ENCODE measurements at places on chromosomes 5 and 9. TPM values are rescaled to one million over a fixed set of nuclear protein-coding genes. Genes with fewer than 3 reads are reported as not detected.

Gene PPIP5K2
- total RNA-seq: 134 TPM

Gene PCSK1
- 11.6 TPM for total RNA-seq

Gene PDE6A
- not detected for total RNA-seq

Gene TMC1
- not detected for total RNA-seq

Gene MARCHF11
- total RNA-seq: 1.5 TPM

Gene OGN
- not detected for total RNA-seq

Gene CDKN2B
- total RNA-seq: 0.93 TPM

- DNase-seq: no peak
Measured at GRCh38 chr9:127732444-127732843, 2.6 kb downstream of the TOR2A start.

DNA sequence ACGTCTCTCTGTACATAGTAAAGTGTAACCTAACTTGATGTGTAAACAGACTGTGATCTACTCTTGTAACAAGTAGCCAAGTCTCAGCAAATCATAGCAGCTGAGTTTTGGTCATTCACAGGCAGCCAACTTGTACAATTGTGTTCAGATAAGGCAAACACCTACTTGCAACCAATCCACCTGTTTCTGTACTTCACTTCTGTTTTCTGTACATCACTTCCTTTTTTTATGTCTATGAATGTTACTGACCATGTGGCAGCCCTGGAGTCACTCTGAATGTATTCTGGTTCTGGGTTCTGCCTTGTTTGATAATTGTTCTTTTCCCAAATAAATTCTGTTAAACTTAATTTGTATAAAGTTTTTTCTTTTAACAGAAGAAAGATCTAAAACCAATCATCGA, 26.0 kb downstream of the RLN2 start:
- no peak for DNase-seq

DNA sequence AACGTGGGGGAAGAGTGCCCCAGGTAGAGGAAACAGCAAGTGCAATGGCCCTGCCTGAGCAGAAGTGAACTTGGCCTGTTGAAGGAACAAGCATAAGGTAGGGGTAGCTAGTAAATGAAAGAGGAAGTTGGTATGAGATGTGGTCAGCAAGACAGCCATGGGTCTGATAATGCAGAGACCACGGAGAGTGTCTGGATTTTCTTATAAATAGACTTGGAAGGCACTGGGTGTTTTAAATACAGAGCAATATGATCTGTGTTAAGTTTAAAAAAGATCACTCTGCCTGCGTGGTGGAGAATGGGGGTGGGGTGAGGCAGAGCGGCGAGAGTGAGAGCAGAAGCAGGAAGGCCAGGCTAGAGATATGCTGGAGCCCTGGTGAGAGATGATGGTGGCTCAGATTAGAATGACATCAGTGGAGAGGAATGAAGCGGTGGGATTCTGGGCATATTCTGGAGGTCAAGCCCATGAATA, 4.2 kb downstream of the ADAM19 start:
- no peak for DNase-seq

- no peak for DNase-seq
Measured at GRCh38 chr5:155522540-155522939, 509.0 kb downstream of the KIF4B start.

DNA sequence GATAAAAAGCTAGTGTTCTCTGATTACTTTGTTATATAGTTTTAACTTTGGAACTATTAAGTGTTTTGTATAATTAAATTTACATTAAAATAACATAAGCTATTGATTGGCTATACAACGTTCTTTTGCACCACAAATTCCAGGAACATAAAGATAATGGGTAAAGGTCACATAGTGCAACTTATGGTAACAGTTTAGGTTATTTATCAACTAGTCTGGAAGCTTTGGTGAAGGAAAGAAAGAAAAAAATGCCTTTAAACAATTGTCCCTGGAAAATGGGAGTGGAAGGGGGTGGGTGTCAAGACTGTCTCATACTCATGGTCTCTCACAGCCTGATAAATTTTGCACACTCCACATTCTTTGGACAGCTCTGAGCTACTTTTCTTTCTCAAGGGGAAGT, 17.1 kb upstream of the SPARC start:
- DNase-seq: no peak

DNA sequence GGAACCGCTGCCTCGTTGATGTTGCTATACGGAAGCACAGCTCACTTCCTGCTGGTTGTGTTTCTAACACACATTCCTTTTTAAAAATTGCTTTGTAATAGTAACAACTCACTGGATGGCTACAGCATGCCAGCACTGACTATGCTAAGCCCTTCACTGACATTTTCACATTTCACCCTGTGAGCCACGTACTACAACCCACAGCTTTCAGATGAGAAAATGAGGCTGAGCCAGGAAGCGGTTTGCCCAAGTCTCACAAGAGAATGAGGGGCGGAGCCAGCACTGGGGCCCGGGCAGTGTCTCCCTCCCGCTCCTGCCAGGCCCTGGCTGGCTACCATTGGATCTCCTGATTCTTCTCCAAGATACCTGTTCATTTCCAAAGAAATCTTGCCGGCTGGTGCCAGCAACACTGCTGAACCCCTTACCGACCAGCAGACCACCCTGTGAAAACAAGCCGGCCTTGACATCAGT, 38.3 kb downstream of the FAM78A start:
- peak; percentile 52 for DNase-seq

- no peak for DNase-seq
Measured at GRCh38 chr5:55773057-55773456, 35.2 kb downstream of the DDX4 start.

- no peak for DNase-seq
Measured at GRCh38 chr5:161685461-161685860, at the start of gene GABRA6. GABRA6 (plus strand) TSS chr5:161685721; CDS start chr5:161685990, 269 bp downstream.

DNA sequence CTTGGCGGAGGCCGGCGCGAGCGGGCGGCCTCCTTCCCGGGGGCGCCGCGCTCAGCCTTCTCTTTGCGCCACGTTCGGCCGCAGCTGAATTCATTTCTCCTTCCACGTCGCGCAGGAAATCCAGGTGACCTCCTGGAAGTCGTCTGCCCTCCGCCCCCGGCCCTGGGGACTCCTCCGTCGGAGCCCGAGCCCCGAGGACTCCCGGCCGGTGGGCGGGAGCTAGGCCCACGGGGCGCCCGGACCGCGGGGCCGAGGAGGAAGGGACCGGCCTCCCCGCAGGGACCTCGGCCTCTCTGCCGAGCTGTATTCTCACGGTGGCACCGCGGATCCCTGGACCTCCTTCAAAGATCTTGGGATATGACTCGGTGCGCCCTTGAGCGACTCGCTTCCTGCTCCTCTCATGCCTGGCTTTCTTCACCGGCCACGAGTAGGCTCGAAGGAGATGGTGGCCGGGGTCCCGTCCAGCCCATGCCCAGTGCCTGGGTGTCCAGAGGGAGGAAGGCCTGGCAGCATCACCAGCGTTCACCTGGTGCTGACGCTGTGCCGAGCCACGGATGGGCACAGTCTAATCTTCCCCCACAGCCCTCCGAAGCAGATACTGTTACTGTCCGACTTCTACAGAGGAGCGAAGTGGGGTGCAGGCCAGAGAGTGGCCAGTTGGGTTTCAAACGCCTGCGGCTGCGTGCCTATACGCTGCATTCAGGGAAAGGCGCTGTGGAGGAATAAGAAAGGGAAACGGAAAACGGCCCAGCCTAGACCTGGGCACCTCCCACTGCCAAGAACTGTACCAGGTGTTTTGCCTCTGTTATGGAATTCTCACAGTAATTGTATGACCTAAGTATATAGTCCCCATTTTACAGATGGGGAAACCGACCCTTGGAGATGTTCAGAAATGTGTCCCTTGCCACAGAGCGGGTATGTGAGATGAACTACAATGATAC, 47.3 kb downstream of the PAX5 start:
- DNase-seq: no peak

DNA sequence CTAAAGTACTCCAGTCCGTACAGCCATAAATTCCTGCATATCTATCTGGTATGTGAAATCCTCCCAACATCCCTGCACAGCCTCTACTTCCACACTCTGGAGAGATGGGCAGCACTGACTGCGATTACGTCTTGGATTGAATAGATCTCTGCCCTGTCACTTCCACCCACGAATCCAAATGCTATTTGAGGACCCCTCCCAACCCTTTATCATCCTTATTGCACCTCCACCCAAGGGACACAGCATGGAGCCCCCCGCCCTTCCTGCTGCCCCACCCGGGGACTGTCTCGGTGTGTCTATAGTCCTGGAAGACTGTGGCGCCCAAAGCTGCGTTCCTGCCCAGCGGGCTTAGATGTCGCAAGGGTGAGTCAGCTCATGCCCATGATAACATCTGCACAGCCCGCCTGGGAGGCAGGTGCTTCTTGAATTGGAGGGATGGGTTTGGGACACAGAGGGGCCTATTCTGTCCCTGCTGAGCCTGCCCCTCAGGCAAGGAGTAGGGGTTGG, 105.7 kb upstream of the HAND1 start:
- no peak for DNase-seq

DNA sequence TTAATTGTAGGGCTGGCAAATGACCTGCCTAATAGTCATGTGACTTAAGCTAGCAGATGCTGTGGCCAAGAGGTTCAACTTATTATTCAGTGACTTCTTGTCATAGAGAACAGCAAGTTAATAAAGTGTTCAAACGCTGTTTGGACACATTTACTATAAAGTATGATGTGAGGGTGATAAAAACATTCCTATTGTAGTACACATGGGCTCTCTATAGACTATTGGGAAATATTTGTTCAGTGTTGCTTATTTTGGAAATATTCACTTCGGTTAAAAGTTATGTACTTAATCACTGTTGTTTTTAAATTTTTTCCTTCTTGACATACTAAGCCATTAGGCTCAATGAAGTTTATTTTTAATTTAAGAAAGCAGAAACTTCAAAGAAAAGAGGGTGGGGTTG, 345.0 kb downstream of the NNT start:
- DNase-seq: no peak

- no peak for DNase-seq
Measured at GRCh38 chr9:92887880-92888338, 10.1 kb upstream of the ZNF484 start.

Data from glutamatergic neuron (in vitro differentiated cells).